RPMI7951 (cell line): ENCODE measurements at places on chromosomes 1 and 21.

- no peak for DNase-seq
These were observed 426.6 kb upstream of the B3GALT2 start for GRCh38 chr1:193613041-193613440.

GRCh38 chr1:169509354-169509753, 23.6 kb upstream of the SLC19A2 start:
- no peak for DNase-seq

GRCh38 chr1:43004587-43005459, 46.2 kb upstream of the SLC2A1 start:
- no peak for DNase-seq

DNA sequence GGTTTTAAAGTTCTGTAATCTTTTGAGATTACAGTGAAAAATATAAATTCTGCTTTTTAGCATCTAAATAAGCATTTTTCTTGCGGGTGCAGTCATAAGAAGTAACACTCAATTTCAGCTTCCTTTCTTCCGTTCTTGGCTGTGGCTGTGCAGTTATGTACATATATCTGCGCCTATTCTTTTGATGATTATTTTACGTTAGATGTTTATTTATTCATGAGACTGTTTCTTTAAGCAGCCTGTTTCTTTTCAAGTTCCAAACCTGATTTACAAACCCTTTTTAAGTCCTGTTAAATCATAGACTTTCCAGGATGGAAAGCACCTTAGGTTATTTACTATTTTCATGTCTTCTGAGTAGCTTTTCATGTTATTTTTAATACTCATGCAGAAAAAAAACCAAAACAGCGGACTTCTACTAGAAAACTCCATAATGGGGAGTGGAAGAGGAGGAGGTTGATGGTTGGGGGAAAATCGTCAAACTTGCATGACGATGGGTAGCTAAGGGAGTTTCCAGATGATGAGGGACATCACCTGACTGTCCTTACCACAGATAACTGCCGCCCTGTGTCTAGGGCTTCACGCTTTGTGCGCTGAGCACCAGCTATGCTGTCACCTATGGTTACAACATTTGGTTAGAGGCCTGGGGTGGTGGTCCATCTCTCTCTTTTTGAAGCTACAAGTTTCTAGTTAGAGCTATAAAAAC, 2.6 kb downstream of the PRDM2 start:
- DNase-seq = no peak

DNA sequence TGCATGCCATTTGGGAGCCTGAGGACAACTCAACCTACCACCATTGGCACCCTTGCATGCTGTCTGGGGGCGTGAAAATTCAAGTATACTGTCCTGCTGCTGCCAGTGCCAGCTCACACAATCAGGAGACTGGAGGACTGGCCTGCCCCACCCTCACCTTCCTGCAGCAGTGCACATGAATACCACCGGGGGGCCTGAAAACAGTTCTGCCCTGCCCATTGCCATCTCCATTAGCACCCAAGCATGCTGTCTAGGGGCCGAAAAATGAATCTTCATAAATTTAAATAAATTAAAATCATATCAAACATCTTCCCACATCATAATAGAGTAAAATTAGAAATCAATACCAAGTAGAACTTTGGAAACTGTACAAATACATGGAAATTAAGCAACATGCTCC, 322.1 kb upstream of the TMPRSS15 start:
- DNase-seq = no peak
